ENCODE measurements at places on chromosomes 3 and 15. TPM values are rescaled to one million over a fixed set of nuclear protein-coding genes. Genes with fewer than 3 reads are reported as not detected.

DNA sequence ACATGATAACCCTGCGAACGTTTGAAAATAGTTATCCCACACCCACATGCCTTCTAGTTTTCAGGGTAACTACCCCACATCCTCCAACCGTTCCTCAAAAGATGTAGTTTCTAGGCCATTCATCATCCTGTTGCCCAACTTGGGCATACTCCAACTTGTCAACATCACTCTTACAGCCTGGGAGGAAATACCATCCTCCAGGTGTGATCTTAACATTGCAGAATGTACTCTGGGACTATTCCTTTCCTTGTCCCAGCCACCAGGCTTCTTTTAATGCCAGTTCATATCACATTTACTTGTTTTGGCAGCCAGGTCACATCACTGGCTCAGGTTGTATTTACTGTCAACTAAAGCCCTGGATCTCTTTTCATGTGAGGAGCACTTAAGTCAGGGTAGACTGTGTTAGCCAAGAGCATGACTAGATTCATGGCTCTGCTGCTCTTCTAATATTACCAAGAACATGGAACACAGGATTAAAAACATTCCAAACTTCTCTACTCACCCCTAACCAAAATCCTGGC, 4.0 kb upstream of the DENND6A start:
- DNase-seq = no peak

GRCh38 chr3:132504375-132504933, 87.2 kb downstream of the DNAJC13 start:
- no peak for DNase-seq

GRCh38 chr3:97350971-97351370, 413.6 kb upstream of the ARL6 start:
- DNase-seq = no peak

DNA sequence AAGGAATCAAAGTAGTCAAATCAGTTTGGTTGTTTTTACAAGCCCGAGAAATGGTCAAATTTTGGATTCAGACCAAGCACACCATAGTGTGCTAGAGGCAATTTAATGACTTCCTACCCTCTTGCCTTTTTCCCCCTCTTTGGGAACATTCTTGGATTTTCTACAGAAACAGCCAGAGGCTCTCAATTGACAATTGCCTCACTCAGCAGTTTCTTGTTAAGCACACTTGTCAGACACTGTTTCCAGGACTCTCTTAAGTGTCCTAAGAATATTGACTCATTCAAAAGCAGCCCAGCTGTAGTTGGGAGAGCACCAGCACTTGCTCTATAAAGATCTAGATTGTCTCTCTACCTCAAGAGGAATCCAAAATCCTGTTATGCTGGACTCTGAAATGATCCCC, 1.5 kb upstream of the SLC35G2 start:
- no peak for DNase-seq

DNA sequence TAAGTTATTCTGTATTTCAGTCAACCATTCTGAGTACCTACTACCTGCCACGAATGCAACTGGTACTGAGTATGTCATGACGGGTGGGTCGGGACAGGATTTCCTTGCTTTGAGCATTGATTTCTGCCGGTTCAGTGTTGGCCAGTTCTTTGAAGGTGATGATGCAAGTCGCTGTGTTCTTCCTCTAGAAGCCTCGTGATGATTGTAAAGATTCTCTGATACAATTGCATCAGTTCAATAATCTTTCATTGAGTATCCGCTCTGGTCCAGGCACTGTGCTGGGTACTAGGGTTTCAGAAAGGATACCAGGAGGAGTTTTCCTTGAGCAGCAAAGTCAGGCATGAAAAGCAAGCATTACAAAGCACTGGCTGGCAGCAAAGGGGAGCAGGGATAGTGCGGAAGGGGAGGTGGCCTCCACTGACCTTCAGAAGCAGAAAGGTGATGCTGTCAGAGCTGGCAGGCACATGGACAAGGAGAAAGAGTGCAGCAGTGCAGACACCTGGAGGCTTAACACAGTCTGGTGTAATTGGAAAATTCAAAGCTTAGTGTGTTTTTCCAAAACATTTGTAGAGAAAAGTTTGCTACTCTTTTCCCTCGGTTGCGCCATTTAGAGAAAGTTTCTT, 100.1 kb downstream of the RPL39L start:
- DNase-seq = no peak

The HEG1 gene
- 45.1 TPM for total RNA-seq

The ACSBG1 gene
- total RNA-seq = 0.52 TPM

The HTR3E gene
- not detected for total RNA-seq

The ZNF774 gene
- total RNA-seq = 2.1 TPM
